SK-N-DZ (cell line): ENCODE measurements at places on chromosomes 1 and 21.
A peak's percentile ranks its signal among the peaks of the same experiment; 100 is the strongest.

DNA sequence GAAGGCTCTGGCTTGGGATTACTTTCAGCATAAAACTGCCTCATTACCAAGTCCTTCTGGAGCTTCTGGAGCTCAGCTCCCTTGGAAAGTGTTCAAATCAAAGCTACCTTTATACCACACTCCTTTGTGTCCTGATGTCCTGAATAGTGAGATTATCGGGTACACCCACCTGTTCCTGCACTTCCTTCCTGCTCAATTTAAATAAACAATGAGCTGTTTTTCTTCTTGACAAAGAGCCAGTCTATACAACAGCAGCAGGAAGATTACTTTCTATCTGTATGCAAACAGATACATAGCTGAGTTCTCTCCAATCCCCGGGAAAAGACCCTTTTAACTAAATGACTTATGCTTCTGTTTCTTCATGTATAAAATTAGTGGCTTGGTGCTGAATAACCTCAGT, 258.0 kb upstream of the FMN2 start:
- no peak for DNase-seq

GRCh38 chr1:39065542-39065941, 39.4 kb downstream of the NDUFS5 start:
- DNase-seq: no peak

DNA sequence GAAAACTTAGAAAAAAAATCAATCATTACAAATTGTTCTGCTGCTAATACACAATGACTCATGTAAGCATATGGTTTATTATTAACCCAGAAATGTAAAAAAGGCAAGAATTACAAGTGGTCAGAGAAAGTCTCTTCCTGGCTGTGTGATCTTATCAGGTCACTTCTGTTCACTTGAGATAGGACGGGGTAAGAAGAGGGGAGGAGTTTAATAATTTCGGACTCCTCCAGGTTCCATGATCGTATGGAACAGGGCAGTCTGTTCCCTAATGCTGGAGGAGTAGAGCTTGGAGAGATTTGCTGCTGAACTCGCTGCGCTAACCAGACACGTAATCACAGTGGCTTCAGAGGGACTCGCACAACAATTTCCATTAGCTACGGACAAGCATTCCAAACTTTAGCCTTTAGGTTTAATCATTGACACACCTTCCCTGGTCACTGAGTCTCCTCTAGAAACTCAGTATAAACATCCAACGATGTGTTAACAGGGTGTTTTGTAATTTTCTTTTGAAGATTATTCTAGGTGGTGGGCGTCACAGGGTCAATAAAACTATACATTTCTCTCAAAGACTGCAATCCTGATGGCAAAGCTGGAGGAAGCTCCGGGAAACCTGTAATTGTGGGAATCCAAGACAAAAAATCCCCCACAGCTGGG, 1.3 kb downstream of the CRYZ start:
- peak; percentile 2 for DNase-seq

- no peak for DNase-seq
These were observed 180.7 kb downstream of the KAZN start for GRCh38 chr1:14778898-14779865.

- DNase-seq: no peak
These were observed 65.3 kb downstream of the LAMC2 start for GRCh38 chr1:183251101-183251958.

DNA sequence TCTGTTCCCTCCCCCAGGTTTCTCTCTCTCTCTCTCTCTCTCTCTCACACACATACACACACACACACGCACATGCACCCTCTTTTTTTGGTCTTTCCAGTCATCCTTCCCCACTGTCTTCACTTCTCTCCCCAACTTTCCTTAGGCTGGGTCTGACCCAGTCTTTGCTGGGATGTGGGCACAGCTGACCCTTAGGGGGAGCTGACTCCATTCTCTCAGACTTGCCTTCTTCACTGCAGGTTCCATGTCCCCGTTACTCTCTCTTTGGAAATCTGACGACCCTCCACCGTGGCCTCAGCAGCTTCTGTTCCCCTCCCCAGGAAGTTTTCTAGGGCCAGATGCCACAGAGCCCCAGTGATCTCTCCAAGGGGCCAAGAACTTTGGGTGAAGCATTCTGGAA, 2.1 kb downstream of the DISP3 start:
- no peak for DNase-seq

DNA sequence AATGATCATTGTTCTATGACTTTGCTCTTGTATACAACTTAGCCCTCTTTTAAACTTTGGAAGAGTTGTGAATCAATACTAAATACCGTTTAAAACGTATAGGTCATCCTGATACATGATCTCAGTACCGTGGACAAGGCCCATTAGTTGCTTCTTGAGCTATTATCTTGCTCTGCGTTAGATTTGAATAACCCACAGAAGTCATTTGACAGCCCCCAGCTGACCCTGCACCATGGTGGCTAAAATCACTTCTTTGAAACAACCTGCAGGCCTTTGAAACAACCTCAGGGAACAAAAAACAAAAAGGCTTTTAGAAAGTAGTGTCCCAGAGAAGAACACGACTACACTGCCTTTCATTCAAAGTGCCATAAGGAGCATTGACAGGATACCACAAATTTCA, 473.0 kb upstream of the ADGRL2 start:
- DNase-seq: no peak
